ENCODE measurements at places on chromosomes 16 and 17.

DNA sequence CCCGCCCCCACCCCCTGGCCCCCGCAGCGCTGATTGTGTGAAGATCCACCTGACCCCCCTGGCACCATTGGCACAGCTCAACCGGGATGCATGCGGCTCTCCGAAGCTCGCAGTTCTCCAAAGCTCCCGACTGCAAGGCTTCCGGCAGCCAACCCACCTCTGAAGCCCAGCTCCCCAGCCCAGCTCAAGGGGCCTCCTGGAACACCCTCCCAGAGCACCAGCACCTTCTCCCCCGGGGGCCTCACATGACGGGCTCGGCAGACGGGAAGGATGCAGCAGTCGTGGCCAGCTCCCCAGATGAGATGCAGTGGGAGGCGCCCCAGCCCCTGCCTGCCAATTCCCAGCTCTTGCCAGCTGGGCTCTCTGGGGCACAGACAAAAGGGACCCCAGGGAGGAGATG is 215.3 kb downstream of the ZNF423 start:
- no peak for DNase-seq

- DNase-seq, result no peak
Measured at GRCh38 chr17:10059684-10060211, 138.7 kb downstream of the GAS7 start.

GRCh38 chr17:27657620-27658019 is 26.6 kb downstream of the LGALS9 start:
- DNase-seq, result no peak

DNA sequence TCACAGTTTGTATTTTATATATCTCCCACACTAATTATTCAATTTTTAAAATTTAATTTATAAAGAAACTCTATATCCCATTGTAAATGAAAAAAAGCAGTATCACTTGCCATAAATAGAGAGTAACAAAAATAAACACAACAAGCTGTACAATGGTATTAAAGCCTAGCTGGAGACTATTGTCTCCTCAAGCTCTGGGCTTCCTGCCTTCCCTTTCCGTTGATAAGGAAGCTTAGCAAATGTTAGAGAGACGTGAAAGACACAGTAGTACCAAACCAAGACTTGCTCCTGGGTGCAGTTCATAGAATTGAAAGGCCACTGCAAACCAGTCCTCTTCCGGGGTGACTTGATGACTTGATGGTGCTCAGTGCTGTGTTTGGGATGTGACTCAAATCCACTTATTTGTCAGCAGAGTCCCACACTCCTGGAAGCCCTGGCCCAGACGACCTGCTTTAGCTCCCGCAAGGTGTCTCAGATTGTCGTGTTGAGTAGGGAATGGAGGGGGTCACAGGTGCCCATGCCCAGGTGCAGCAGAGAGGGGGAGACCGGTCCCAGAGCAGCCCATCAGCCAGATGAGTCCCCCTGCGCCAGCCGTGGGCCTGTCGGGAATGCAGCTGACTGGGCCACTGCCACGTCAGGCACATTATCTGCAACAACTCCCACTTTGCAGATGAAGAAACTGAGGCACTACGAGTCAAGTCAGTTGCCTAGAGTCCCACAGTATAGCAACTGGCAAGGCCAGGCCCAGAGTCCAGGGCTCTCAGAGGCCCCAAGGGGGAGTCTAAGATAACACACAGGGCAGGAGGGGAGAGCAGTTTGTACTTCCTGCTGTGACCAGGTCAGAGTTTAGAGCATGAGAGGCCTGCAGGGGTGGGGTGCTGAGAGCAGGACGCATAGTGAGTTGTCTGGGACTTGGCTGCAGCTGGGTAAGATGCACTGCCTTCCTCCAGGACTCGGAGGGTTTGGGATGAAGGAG is 40.5 kb downstream of the PSME3IP1 start:
- DNase-seq, result no peak

GRCh38 chr16:180101-180675 is at the start of gene HBQ1:
HBQ1 (plus strand) TSS chr16:180459; CDS start chr16:180487, 28 bp downstream.
- DNase-seq, result no peak

DNA sequence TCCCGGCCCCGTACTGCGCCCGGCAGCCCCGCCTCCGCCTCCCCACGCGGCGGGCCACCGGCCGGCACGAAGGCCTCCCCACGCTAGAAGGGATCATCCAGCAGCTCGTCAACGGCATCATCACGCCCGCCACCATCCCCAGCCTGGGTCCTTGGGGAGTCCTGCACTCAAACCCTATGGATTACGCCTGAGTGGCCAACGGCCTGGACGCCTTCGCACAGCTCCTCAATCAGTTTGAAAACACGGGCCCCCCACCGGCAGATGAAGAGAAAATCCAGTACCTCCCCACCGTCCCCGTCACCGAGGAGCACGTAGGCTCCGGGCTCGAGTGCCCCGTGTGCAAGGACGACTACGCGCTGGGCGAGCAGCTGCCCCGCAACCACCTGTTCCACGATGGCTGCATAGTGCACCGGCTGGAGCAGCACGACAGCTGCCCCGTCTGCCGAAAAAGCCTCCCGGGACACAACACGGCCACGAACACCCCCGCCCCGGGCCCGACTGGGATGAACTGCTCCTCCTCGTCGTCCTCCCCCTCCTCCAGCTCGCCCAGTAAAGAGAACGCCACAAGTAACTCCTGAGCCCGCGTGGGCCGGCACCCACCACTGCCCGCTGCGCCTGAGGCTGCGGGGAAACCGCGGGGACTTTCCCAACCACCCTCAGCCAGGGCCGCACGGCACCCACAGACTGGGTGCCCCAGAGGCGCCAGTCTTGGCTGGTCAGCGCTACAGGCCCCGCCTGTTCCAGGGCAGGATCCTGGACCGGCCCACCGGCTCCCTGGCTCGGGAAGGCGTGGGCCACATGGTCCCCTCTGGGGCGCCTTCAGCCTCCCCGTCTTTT is 39.0 kb upstream of the AKAP1 start:
- no peak for DNase-seq

- DNase-seq, result no peak
Measured at GRCh38 chr16:83343935-83344366, 463.8 kb upstream of the HSBP1 start.

GRCh38 chr16:918068-918467 is 52.7 kb downstream of the LMF1 start:
- no peak for DNase-seq

- DNase-seq, result peak; percentile 78
Measured at GRCh38 chr17:78970834-78971755, 8.6 kb downstream of the LGALS3BP start.

DNA sequence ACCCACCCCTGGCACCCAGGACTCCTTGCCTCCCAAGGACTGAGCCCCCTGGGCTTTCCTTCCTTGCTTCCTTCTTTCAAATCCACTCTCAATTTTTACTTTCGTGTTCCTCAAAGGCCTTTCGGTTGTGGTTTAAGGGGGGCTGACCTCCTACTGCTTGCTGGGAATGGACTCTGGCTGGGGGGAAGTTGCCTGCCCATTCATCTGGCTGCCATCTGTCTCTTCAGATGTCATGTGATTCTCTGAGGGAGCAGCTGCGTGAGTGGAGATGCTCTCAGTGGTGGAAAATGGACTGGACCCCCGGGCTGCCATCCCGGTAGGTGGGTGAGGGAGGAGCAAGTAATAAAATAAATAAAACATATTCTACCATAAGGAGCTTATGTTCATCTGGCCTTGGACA is 93.8 kb upstream of the RPRML start:
- DNase-seq, result peak; percentile 79

GRCh38 chr16:15552507-15552906 is 90.4 kb downstream of the MARF1 start:
- DNase-seq, result no peak

- no peak for DNase-seq
Measured at GRCh38 chr16:68300734-68301459, 9.8 kb downstream of the SLC7A6OS start.

GRCh38 chr16:30418350-30419181 is 11.2 kb downstream of the ZNF771 start:
- no peak for DNase-seq

DNA sequence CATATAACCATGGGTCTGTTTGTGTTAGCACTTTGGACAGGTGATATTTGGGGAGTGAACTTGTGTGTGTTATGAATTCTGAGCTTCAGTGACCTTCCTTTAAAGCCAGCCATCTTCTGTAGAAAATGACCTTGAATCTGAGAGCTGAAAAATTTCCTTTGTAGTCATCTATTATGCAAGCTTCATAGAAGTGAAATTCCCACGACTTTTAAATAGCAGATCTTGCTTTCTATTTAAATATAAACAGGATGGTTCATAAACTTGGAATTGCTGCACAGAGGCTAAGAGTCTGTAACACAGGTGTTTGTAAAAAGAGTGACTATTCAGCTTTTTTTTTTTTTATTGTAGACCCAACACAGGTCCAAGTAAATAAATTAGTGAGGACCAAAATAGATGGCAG is 85.5 kb downstream of the MARCHF10 start:
- DNase-seq, result no peak

DNA sequence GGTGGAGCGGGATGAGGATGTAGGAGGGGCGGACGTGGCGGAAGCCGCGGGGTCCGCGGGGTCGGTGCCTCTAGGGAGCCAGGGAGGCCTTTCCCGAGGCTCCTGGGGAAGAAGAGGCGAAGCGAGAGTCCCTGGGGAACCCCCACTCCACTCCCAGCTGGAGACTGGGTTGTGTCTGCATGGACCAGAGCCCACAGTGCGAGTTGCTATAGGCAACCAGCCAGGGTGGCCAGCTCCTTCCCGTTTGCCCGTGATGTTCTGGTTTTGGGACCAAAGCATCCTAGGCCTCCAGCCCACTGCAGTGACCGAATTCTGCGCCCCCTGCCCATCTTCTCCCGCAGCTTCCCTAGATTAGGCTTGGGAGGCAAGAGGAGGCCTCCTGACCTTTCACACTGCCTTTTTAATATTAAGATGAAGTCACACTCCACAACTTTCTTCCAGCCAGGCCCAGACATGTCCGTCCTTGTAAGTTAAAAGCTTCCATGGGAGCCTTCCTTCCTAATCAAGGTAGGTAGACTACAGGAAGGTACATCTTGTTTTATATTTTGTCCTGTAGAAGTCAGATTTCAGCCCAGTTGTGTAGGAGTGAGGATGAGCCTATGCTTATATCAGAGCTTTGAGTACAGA is 469 bp downstream of the AMZ2 start:
- peak; percentile 68 for DNase-seq

GRCh38 chr17:42112552-42113176 is at the start of gene DHX58:
DHX58 (minus strand) TSS chr17:42112714; CDS start chr17:42111892, 822 bp downstream.
- peak; percentile 75 for DNase-seq

- no peak for DNase-seq
Measured at GRCh38 chr17:40598301-40598618, 33.0 kb upstream of the CCR7 start.

- no peak for DNase-seq
Measured at GRCh38 chr17:63178530-63178929, 212.5 kb downstream of the TANC2 start.

- no peak for DNase-seq
Measured at GRCh38 chr16:29315046-29315445, 91.5 kb downstream of the NPIPB11 start.

- DNase-seq, result no peak
Measured at GRCh38 chr17:5138616-5139457, 23.0 kb downstream of the USP6 start.

- no peak for DNase-seq
Measured at GRCh38 chr17:9487406-9487805, 88.2 kb downstream of the STX8 start.

DNA sequence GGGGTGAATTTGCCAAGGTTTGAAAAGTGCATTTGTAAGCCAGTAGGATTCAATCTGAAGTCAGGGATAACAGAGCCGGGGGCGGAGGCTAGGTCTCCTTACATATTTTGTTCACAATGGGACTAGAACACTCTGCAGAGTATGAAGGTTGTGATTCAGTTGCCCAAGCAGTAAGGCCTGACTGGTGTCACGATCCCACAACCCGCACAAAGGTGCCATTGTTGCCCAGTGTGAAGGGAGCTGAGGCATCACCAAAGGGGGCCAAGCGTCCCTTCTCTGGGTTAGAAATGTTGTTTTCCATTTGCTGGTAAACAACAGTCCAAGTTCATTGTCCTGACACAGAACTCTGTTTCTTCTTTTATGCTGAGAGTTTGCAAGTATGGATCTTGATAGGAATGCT is 471.8 kb downstream of the MAF start:
- DNase-seq, result peak; percentile 49
